Activated CD8-positive, alpha-beta T cell treated with anti-CD3 and anti-CD28 coated beads for 36 hours (primary cell): ENCODE measurements at places on chromosomes 5 and 9. TPM values are rescaled to one million over a fixed set of nuclear protein-coding genes. Genes with fewer than 3 reads are reported as not detected.

Gene SCGB3A1
- not detected for total RNA-seq

Gene SLC9A3
- 3.2 TPM for total RNA-seq

Gene ZNF618
- total RNA-seq: 0.22 TPM

Gene KCNIP1
- not detected for total RNA-seq

Gene LOX
- total RNA-seq: not detected
